ENCODE measurements at places on chromosomes 7 and 10.

DNA sequence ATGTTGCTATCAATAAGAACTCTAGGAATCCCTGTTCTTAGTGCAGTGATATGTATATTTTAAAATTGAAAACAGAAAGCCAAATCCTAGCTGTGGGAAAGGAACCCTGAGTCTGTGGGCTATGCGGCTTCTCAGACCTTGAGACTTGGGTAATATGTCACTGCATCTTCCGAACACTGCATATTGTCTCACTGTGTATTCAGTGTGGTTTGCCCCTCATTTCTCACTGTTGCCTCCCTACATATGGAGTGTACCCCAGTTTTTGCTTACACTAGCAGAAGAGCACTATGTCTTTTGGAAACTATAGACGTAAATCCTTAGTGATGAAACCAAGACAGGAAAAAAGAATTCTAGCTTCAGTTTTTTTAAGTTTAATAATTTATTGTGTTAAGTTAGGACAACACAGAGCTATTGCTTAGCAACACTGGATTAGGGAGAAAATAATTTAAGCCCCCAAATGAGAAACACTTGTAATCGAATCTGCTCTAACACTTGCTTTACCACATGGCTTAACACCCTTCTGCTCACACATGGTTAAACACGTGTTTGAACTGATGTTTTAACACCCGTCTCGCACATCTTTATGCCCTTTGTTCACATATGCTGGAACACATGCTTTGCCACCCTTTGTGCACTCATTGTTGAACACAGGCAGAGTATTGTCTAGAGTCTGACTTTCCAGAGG is 251.3 kb downstream of the VTI1A start:
- no peak for DNase-seq

DNA sequence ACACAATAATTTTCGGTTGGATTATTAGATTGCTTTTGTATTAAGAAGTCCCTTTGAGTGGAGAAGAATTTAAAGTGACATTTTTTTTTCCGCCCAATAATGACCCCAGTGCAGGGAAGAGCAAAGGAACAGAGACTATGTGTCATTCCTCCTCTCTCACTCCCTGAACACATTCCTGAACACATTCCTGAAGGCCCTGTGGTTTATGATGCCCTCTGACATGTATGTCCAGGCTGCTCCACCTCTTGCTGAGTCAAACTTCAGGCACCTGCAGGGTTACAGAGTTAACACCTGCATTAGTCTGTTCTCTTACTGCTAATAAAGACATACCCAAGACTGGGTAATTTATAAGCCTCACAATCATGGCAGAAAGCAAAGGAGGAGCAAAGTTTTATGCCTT is 704.0 kb upstream of the LRRN3 start:
- no peak for DNase-seq

DNA sequence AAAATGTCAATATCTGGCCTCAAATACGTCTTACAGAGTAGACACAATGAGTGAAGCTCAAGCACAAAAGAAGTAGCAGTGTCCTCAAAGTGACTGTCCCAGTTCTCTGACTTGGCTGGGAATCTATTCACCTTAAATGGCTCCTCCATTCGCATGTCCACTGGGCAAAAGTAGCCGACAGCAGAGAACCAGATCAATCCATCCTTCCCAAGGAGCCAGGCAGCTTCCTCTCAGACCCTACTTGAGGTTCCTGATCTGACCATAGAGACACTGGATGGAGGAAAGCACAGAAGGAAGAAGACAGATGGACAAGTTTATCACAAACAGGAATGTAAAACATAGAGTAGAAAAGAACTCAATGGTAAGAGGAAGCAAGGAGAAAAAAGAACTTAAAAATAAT is 53.5 kb downstream of the CDK6 start:
- DNase-seq, result no peak

- no peak for DNase-seq
These were observed 2.6 kb upstream of the C10orf71 start for GRCh38 chr10:49296382-49296781.

GRCh38 chr10:7493996-7494395 is 83.2 kb upstream of the SFMBT2 start:
- no peak for DNase-seq

All from activated T-cell treated with anti-CD3 and anti-CD28 coated beads, Interleukin-2, amount 50 U/mL, for 48 hours (primary cell).